Stimulated activated CD8-positive, alpha-beta memory T cell treated with anti-CD3 and anti-CD28 coated beads, Interleukin-2, amount 100 ng/mL, for 1 hour (primary cell): ENCODE measurements at places on chromosomes 12 and 14.

DNA sequence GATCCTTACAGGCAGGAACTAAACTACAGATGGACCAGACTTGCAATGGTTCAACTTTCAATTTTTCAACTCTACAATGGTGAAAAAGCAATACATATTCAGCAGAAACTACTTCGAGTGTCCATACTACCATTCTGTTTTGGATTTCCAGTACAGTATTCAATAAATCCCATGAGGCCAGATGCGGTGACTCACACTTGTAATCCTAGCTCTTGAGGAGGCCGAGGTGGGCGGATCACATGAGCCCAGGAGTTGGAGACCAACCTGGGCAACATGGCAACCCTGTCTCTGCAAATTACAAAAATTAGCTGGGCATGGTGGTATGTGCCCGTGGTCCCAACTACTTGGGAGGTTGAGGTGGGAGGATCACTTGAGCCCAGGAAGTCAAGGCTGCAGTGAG, 336.1 kb downstream of the MED13L start:
- DNase-seq: no peak

DNA sequence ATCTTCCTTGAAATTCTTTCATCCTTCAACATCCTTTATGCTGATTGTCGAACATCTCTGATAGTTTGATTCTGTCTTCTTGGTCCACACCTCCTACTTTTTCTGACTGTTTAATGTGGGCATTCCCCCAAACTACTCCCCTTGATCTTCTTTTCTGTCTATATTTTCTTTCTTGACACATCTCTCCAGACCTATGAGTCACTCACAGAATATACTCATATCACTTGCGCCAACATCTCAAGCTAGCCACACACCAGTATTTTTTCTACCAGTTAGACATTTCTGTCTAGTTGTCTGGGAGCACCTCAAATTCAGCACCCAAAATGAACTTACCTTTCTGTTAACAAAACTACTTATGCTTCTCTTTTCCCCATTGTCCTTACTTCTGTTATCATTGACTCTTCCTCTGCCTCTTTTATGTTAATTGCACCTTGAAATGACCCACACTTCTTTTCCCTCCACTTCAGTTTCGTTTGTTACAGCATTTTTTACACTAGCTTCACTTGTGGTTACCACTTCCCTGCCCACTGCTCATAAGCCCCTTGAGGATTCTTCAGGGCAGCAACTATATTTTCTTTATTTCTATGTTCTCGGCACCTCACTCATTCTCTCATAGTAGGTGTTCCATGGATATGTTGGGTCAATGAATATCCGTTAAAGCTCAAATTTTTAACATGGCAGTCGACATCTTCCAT, 33.5 kb downstream of the TSHR start:
- DNase-seq: no peak

GRCh38 chr14:95956601-95957460, 80.2 kb downstream of the TUNAR start:
- DNase-seq: no peak

- DNase-seq: no peak
These were observed 6.6 kb upstream of the ADGRD1 start for GRCh38 chr12:130947028-130947613.

- DNase-seq: no peak
These were observed 41.1 kb downstream of the SPTB start for GRCh38 chr14:64838656-64839055.

- DNase-seq: no peak
These were observed 263.2 kb downstream of the TRHDE start for GRCh38 chr12:72535212-72535990.

DNA sequence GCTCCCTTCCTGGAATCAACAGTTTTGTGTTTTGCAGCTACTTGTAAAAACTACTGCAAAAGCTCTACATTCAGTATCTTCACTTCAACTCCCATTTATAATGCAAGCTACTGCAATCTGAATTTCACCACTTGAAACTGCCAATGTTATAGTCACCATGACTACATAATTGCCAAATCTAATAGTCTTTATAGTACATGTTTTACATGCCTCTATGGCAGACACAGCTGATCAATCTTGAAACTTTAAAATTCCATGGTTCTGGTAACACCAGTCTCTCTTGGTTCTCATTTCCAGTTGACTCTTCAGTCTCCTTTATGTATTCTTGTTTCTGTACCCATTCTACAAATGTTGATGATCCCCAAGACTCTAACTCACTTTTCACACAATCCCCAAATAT, 185.9 kb downstream of the MED13L start:
- no peak for DNase-seq

DNA sequence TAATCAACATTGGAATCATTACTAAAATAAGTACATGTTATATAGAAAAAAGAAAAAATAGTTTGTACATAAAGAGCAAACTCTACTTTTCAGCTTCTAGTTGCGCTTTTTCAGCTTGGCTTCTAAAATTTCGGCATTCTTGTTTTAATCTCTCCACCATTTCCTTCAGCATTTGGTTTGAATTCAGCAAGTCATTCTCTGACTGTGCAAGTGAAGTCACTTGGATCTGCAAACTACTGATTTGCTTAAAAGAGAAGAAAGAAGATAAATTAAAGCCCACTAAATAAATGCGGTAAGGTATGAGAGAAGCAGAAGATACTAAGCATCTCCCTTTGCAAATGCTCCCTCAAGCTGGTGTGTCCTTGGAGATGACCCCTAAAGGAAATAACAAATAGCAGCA, 126.3 kb downstream of the CEP83 start:
- no peak for DNase-seq

DNA sequence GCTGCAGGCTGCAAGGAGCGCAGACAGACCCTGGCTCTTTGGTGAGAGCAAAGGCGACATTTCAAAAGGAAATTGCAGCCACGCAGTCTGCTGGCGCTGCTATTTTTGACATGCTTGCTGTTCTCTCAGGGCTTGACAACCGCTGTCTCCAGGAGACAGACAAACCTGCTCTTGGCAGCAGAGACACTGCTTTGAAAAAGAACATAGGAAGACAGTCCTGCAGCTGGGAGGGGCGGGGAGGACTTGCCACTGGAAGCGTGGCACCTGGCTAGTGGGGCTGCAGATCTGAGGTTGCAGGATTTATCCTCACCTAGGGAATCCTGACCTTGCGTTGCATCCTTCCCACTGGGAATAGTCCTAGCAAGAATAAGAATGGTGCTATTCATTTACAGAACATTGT, 91.8 kb upstream of the KCNA1 start:
- DNase-seq: no peak

DNA sequence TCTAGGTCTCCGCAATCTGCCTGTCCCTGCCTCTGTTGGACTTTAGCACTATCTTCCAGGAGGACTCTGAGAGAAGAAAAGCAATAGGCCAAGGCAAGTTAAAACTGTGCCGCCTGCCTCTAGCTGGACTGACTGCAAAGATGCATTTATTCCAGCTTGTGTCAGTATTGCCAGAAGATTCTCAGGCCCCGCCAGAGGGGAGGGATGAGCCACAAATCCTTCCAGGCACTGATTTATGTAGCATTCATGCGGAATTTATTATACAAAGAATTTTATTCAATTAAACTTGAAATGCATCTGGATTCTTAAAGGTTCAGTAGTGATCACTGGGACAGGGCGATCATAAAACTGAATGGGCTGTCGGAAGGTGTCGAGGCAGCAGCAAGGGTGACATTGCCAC, 19.8 kb downstream of the MMAB start:
- no peak for DNase-seq

- no peak for DNase-seq
These were observed 84.4 kb upstream of the DHRS4 start for GRCh38 chr14:23869078-23869719.

DNA sequence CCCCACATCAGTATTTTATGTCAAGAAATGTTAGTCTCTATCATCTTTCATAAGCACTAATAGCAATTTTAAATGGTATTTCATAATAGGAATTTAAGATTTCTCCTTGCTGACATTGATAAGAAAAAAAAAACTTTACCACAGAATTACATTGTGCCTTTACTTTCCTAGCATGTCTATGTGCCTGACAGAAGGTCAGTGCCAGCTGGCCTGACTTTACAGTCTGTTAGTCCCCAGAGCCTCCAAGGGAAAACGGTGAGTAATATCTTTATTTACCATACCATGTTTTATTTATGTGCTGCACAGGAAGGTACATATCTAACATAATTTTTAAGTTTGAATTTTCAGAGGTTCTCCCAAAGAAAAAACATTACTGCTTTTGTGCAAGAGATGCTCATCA, 152.0 kb upstream of the AEBP2 start:
- DNase-seq: no peak

DNA sequence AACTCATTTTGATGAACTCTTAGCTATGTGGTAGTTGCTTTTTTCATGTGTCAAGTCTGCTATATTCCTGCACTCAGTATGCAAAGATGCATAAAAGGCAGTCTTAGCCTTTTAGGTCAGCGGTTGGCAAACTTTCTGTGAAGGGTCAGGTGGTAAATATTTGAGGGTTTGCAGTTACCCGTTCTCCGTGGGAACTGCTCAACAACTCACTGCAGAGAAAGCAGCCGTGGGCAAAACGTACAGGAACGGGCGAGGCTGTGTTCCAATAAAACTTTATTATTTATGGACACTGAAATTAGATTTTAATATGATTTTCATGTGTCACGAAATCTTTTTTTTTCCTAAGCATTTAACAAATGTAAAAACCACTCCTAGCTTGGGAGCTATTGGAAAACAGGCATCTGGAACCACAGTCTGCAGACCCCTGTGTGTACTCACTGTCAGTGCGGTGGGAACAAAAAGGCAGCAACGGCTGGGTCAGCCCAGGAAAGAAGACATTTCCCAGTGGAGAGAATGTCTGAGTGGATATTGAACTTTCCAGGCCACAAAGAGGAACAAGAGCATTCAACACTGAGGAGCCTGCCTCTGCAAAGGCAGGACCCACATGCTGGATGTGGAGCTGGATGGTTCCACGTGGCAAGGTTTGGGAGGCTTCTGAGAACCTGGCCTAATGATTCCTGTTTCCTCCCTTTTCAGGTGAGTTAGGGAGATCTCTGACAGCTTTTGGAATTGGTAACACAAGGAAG, 3.5 kb upstream of the ACACB start:
- DNase-seq: no peak

GRCh38 chr12:43728117-43728516, 30.5 kb downstream of the PUS7L start:
- DNase-seq: no peak

- DNase-seq: no peak
These were observed 12.0 kb upstream of the IL26 start for GRCh38 chr12:68237619-68238018.

DNA sequence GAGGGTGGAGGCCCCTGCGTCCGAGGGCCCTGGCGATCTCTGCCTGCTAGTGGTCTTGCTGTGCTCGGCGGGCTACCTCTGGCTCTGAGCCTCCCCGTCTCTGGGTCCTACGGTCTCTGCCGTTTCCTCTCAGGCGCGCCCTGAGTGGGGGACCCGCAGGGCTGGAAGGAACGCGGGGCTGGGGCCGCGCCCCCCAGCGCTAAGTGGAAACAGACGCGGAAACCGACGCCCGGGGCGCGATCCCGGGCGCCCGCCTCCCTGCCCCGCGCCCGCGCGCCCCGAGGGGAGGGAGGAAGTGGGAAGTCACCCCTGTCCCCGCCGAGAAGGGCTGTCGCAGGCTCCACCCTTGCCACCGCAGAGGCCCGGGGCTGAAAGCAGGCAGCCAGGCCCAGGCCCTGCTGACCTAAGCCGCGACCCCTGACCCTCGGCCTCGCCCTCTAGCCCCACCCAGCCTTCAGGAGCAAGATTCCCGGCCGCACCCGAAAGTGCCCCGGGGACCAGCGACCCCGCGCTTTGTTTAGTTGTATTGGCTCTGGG, 831 bp downstream of the CRIP1 start:
- DNase-seq: peak; percentile 44

DNA sequence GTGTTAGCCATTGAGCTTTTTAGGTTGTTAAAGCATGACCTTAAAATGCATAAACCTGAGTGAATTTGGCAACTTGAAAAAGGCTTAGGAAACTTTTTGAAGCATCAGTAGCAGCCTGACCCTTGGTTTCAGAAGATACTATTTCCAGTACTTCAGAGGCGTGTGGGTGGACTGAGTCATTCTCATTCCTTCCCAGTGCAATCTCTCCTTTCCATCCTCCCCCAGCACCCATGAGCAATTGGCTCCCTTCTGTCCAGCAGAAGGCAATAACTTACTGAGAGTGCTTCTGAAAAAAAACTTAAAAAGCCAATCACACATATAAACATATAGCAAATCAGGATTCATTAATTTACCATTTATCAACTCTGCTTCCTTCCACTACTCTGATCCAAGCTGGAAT, 299.3 kb upstream of the STXBP6 start:
- no peak for DNase-seq

GRCh38 chr12:82326905-82327503, 31.2 kb downstream of the CCDC59 start:
- DNase-seq: no peak

DNA sequence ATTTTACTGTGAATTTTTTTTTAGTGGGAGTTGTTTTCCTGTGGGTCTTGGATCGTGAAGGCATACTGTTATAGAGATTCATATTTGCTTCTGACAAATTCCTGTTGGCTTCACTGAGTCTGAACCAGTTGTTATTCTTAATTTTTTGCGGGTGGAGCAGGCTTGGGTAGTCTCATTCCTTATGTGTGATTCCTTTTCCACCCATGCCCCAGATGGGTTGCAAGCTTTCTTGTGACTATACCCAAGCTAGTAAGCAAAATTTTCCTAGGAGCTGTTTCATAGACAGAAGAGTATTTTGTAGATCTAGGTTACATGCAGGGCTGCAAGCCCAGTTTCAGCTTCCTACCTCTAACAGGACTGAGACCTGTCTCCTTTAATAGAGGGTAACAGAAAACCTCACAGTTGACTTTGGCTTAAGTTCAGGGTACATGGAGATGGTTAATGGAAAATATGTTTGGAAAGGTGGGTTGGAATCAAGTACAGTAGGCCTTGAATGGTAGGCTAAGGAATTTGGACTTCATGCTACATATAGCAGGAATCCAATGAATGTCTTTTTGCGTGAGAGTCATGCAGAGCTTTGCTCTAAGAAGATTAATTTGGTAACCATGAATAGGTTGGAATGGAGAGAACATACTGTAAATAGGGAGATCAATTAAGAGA, 29.0 kb downstream of the TRMT5 start:
- no peak for DNase-seq

GRCh38 chr12:95291501-95291900, 73.9 kb downstream of the VEZT start:
- DNase-seq: no peak

GRCh38 chr12:88471331-88472045, 108.8 kb downstream of the KITLG start:
- DNase-seq: no peak

- no peak for DNase-seq
These were observed 336.2 kb downstream of the DPF3 start for GRCh38 chr14:72557671-72558070.

- no peak for DNase-seq
These were observed 343.8 kb downstream of the ADAMTS20 start for GRCh38 chr12:43208221-43208620.
